ENCODE measurements at places on chromosomes 1 and 21. TPM values are rescaled to one million over a fixed set of nuclear protein-coding genes. Genes with fewer than 3 reads are reported as not detected.

Gene GJA8
- total RNA-seq, result not detected

Gene MMP23B
- total RNA-seq, result 0.92 TPM

Gene CR1L
- not detected for total RNA-seq

Gene SPRR1B
- not detected for total RNA-seq

Gene C4BPA
- total RNA-seq, result not detected

Gene TATDN3
- total RNA-seq, result 30.9 TPM

Gene F5
- total RNA-seq, result 0.92 TPM

Gene ESRRG
- total RNA-seq, result 41.3 TPM

Gene PCBP3
- total RNA-seq, result 13.8 TPM

Gene SLC22A15
- 28.6 TPM for total RNA-seq

Gene RCAN3
- 44.3 TPM for total RNA-seq

Gene CAPN2
- 53.7 TPM for total RNA-seq

Gene PPM1J
- total RNA-seq, result 5.5 TPM

Gene HMCN1
- 4.4 TPM for total RNA-seq

Gene RNF186
- total RNA-seq, result not detected
